ENCODE measurements at places on chromosomes 4 and X. TPM values are rescaled to one million over a fixed set of nuclear protein-coding genes. Genes with fewer than 3 reads are reported as not detected.

Gene LDB2
- 44.7 TPM for total RNA-seq

Gene NDUFC1
- 45.0 TPM for total RNA-seq

Gene F11
- not detected for total RNA-seq

Gene DMD
- total RNA-seq, result 3.4 TPM

Gene KCND1
- 0.28 TPM for total RNA-seq

Gene BEND2
- not detected for total RNA-seq

Gene APELA
- total RNA-seq, result not detected

Gene RHOXF2B
- under 0.01 TPM for total RNA-seq

Gene DDIT4L
- 5.9 TPM for total RNA-seq

Gene SLC26A1
- 0.28 TPM for total RNA-seq

Gene ARR3
- total RNA-seq, result not detected

Gene CLDN34
- total RNA-seq, result not detected

Gene OPRPN
- total RNA-seq, result not detected

Gene RTL9
- total RNA-seq, result 0.14 TPM

Gene RAB41
- total RNA-seq, result not detected

Gene TCEAL2
- 0.28 TPM for total RNA-seq

Gene THOC2
- total RNA-seq, result 44.9 TPM

Gene ALAS2
- not detected for total RNA-seq

Gene UTP14A
- total RNA-seq, result 20.7 TPM

Gene NOX1
- total RNA-seq, result 0.14 TPM

Gene DTHD1
- not detected for total RNA-seq

Gene TKTL2
- not detected for total RNA-seq

Gene TMEM31
- total RNA-seq, result 0.14 TPM

Gene MTNR1A
- not detected for total RNA-seq

Gene SHROOM2
- under 0.01 TPM for total RNA-seq

Gene VGLL1
- not detected for total RNA-seq

Gene HSFX2
- 0.14 TPM for total RNA-seq

Gene MSMO1
- 257 TPM for total RNA-seq

Gene PAK3
- total RNA-seq, result 1.6 TPM

Gene GAGE2A
- not detected for total RNA-seq

Gene TAF7L
- 0.43 TPM for total RNA-seq

Gene HERC6
- total RNA-seq, result 3.8 TPM

Gene MMRN1
- total RNA-seq, result 0.14 TPM

Gene CT45A2
- not detected for total RNA-seq

Gene AMTN
- not detected for total RNA-seq

Gene HSD17B13
- 0.18 TPM for total RNA-seq

Gene GUCY1A1
- total RNA-seq, result 0.71 TPM

Gene FAM13A
- 23.8 TPM for total RNA-seq

Gene ELMOD2
- total RNA-seq, result 25.3 TPM

Gene GPRASP3
- total RNA-seq, result 5.0 TPM

Gene DRD5
- not detected for total RNA-seq

All from smooth muscle cell of bladder (primary cell).